ENCODE measurements at places on chromosomes 13 and 19. TPM values are rescaled to one million over a fixed set of nuclear protein-coding genes. Genes with fewer than 3 reads are reported as not detected.

RNF113B gene
- total RNA-seq: not detected

ZNF836 gene
- total RNA-seq: 21.6 TPM

KLK4 gene
- not detected for total RNA-seq

C19orf73 gene
- 2.6 TPM for total RNA-seq

OR10H3 gene
- not detected for total RNA-seq

FFAR3 gene
- 0.45 TPM for total RNA-seq

CCDC124 gene
- total RNA-seq: 86.0 TPM

CGB1 gene
- total RNA-seq: not detected

SHD gene
- 4.9 TPM for total RNA-seq

KIR2DL4 gene
- total RNA-seq: not detected

HSPB6 gene
- total RNA-seq: 0.60 TPM

HS6ST3 gene
- total RNA-seq: 4.2 TPM

COX6B2 gene
- 0.33 TPM for total RNA-seq

SULT2A1 gene
- total RNA-seq: 4.4 TPM

NCAN gene
- total RNA-seq: 0.80 TPM

WASF3 gene
- 40.2 TPM for total RNA-seq

ZNF865 gene
- 16.2 TPM for total RNA-seq

GJB6 gene
- total RNA-seq: 14.8 TPM

MPV17L2 gene
- total RNA-seq: 10.2 TPM

AMER2 gene
- total RNA-seq: 0.14 TPM

CPT1C gene
- total RNA-seq: 7.8 TPM

FOSB gene
- total RNA-seq: 28.4 TPM

PPP6R1 gene
- 71.5 TPM for total RNA-seq

SHISA7 gene
- total RNA-seq: 0.05 TPM

BEST2 gene
- total RNA-seq: not detected

PRR19 gene
- 2.4 TPM for total RNA-seq

SOX21 gene
- 11.4 TPM for total RNA-seq

ICAM5 gene
- total RNA-seq: 2.3 TPM

FCHO1 gene
- total RNA-seq: 2.5 TPM

KIR3DL1 gene
- total RNA-seq: not detected

SULT2B1 gene
- total RNA-seq: 5.3 TPM

KASH5 gene
- not detected for total RNA-seq

MIA gene
- total RNA-seq: 1.7 TPM

IGSF23 gene
- 0.93 TPM for total RNA-seq

ZNF154 gene
- total RNA-seq: 13.2 TPM

SIGLEC7 gene
- total RNA-seq: not detected

LIPE gene
- total RNA-seq: 6.9 TPM

NXNL1 gene
- total RNA-seq: not detected

Data from type B pancreatic cell (in vitro differentiated cells).